ENCODE measurements at places on chromosomes 11 and 22. TPM values are rescaled to one million over a fixed set of nuclear protein-coding genes. Genes with fewer than 3 reads are reported as not detected.

GRCh38 chr22:50613291-50613981, 12.8 kb downstream of the MAPK8IP2 start:
- no peak overlapping the region for H3K4me3 ChIP-seq
- H3K27me3 ChIP-seq = peaks cover 40% of the 10 kb centered on the region
- peaks cover 6% of the 10 kb centered on the region for H3K4me1 ChIP-seq
- DNase-seq = peak; percentile 59
- H3K36me3 ChIP-seq = no peaks in the 10 kb centered on the region

DNA sequence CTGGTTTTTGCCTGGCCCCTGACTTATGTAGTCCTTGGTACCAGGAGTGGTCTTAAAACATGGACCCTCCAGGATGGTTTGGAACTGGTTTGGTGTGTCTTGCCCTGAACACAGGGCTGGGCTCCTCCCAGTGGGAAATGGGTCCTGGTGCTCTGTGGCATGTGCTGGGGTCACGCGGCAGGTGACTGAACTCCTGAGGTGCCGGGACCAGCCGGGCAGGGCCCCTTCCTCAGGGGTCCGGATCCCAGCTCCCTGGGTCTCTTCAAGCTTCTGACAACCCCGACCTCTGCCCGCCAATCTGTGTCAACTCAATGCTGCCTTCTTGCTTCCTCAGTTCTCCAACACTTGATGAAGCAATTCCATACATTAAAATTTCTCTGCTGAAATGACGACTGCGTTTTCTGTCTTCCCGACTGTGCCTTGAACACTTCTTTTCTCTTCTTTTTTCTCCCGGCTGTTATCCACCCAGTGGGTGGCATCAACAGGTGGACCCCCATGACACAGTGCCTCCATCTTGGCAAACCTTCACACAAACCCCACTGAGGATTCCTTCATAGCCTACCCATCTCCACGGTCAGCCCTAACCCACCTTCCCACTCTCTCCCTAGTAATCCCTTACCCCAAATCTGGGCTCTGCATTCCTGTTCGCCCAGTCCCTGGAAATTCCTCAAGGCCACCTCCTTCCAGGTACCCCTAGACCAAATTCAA, 4.4 kb downstream of the IFT27 start:
- DNase-seq = no peak
- no peak overlapping the region for H3K27ac ChIP-seq
- H3K36me3 ChIP-seq = no peaks in the 10 kb centered on the region
- no peak overlapping the region for H3K4me3 ChIP-seq
- H3K27me3 ChIP-seq = no peaks in the 10 kb centered on the region

DNA sequence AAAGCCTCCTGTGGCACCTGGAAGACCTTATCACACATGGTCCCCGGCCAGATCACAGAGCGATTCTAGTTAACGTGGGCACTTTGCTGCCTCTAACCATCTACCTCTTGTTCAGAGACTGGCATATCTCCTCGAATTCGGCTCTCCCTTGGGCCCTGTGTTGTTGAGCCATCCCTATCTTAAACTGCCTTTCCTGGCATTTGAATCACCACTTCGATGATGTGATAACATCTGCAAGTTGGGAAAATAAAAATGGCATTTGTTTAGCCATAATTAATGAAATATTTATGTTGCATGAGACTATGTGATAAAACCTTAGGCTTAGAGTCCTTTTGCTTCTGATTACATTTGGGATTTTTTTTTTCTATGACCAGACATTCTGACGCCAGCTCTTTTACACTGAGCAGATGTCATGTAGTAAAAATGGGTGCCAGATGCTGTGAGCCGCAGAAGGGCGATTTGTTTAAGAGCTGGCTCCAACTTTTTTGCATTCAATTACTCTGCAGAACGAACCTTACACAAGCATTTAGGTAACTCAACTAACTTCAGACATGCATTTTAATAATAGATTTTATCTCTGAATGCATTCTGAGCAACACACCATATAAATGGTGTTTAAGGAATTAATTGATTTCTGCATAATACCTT, 58.5 kb upstream of the PARVA start:
- no peaks in the 10 kb centered on the region for H3K36me3 ChIP-seq
- no peak for DNase-seq
- H3K27me3 ChIP-seq = no peaks in the 10 kb centered on the region
- H3K4me3 ChIP-seq = no peak overlapping the region

DNA sequence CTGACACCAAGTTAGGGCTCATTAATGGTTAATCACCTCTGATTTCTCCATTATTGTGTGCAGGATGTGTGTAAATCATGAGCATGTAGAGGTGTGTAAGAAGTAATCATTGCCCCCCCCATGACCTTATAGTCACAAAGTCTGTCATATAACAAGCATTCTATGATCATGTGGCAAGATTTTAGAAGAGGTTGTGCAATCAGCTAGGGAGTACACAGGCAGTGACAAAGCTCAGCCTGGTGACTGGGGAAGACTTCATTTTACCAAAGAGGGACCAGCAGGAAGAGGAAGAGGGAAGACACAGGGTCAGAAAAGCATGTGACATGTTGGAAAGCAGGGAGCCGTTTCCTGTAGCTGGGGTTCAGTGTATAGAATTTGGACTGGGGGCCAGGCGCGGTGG, 176.5 kb upstream of the LARGE1 start:
- peaks cover 9% of the 10 kb centered on the region for H3K27me3 ChIP-seq
- no peak overlapping the region for H3K27ac ChIP-seq
- H3K36me3 ChIP-seq = no peaks in the 10 kb centered on the region

Gene SNX15
- 38.2 TPM for total RNA-seq

Gene SLC22A6
- total RNA-seq = not detected

GRCh38 chr11:43989162-43989981, 46.9 kb downstream of the C11orf96 start:
- peaks cover 78% of the 10 kb centered on the region for H3K27me3 ChIP-seq
- no peak overlapping the region for H3K27ac ChIP-seq
- H3K4me3 ChIP-seq = no peak overlapping the region
- no peaks in the 10 kb centered on the region for H3K36me3 ChIP-seq
- no peaks in the 10 kb centered on the region for H3K4me1 ChIP-seq
- no peak for DNase-seq

DNA sequence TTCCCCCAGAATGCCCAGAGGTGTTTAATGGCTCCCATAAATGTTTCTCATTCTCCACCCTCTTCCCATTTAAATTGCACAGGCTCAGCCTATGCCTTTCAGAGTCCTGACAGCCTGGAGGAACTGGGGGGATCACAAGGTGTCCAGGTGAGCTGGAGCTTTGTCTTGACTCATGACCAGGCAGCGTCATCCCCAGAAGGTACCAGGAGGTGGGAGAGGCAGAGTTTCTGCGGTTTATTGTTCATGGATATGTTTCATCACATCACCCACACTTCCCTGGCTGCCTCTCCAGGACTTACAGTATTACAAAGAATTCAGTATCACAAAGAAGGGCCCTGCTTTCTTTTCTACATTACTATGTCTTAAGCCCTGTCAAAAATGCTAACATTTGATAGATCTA, 103.2 kb upstream of the GALNT18 start:
- DNase-seq = no peak
- no peaks in the 10 kb centered on the region for H3K4me1 ChIP-seq
- H3K4me3 ChIP-seq = no peak overlapping the region
- H3K27me3 ChIP-seq = peaks cover 26% of the 10 kb centered on the region
- H3K36me3 ChIP-seq = no peaks in the 10 kb centered on the region
- H3K27ac ChIP-seq = no peak overlapping the region

GRCh38 chr11:33052231-33052630, 12.9 kb downstream of the TCP11L1 start:
- no peak overlapping the region for H3K4me3 ChIP-seq
- H3K36me3 ChIP-seq = no peaks in the 10 kb centered on the region
- H3K27ac ChIP-seq = no peak overlapping the region
- no peaks in the 10 kb centered on the region for H3K4me1 ChIP-seq
- DNase-seq = no peak

GRCh38 chr11:62553080-62553838, 6.7 kb upstream of the AHNAK start:
- H3K27me3 ChIP-seq = no peaks in the 10 kb centered on the region
- 0 out of 2 replicates have a peak, but pooled peaks cover 5% of the 10 kb centered on the region for H3K36me3 ChIP-seq
- H3K4me3 ChIP-seq = peak overlapping the region; percentile 49
- H3K27ac ChIP-seq = peak overlapping the region; percentile 92
- peak; percentile 97 for DNase-seq

Gene TTLL1
- total RNA-seq = 7.8 TPM

- no peak overlapping the region for H3K27ac ChIP-seq
- no peak for DNase-seq
- no peak overlapping the region for H3K4me3 ChIP-seq
- no peaks in the 10 kb centered on the region for H3K36me3 ChIP-seq
- H3K4me1 ChIP-seq = no peaks in the 10 kb centered on the region
Observed at GRCh38 chr11:36412781-36413383, 97.2 kb downstream of the TRAF6 start.

DNA sequence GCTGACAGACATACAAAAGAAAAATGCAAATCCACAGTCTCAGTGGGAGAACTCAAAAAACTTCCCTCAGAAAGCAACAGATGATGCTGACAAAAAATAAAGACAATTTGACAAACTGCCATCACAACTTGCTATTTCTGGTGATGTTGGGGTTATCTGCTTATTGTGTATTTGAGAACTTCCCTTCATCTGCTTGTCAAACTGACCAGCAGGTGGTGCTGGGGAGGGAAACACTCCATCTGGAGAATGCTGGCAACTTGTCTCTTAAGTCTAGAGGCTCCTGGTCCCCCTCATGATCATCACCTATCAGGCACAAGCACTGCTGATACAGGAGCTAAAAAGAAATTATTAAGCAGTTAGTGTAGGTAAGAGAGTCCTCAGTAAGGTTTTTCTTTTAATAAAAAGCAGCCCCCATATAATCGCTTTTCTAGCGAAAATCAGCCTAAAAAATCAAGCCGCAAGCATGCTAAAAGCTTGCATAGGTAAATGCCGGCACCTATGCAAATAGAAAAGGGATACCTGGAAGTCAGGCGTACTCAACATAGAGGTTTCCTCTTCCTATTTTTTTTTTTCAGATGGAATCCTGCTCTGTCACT, 9.8 kb upstream of the FAM111B start:
- no peak for DNase-seq
- no peak overlapping the region for H3K4me3 ChIP-seq
- no peak overlapping the region for H3K27ac ChIP-seq
- H3K27me3 ChIP-seq = peaks cover 49% of the 10 kb centered on the region

Gene SLC17A6
- total RNA-seq = not detected

Gene GRIA4
- not detected for total RNA-seq

DNA sequence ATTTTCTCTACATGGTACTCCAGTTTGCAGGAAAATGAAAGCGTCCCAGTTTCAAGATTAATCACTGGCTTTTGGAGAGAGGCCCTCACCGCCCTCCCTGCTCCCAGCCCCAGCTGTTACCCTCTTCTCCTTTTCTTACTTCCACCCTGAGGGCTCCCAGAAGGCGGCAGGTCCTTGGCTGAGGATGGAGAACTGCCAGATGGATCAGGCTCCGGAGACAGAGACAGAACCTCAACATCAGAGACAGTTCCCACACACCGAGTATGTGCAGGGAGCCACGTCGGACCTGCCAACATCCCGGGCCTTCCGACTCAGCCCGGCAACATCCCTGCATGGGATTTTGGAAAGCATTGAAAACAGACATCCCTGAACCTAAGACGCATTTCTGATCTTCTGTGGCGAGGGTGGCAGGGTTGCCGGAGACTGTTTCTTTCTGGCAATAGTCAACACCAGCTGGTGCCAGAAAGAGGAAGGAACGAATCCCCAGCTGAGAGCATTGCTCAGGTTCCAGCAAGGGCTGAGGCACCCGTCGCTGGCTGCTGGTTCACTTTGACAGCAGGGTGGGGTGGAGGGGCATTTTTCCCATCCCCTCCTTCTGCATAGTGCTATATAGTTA, 467.1 kb downstream of the MIAT start:
- H3K27ac ChIP-seq = no peak overlapping the region
- DNase-seq = no peak
- no peaks in the 10 kb centered on the region for H3K27me3 ChIP-seq
- H3K4me3 ChIP-seq = no peak overlapping the region
- H3K4me1 ChIP-seq = peaks cover 32% of the 10 kb centered on the region

DNA sequence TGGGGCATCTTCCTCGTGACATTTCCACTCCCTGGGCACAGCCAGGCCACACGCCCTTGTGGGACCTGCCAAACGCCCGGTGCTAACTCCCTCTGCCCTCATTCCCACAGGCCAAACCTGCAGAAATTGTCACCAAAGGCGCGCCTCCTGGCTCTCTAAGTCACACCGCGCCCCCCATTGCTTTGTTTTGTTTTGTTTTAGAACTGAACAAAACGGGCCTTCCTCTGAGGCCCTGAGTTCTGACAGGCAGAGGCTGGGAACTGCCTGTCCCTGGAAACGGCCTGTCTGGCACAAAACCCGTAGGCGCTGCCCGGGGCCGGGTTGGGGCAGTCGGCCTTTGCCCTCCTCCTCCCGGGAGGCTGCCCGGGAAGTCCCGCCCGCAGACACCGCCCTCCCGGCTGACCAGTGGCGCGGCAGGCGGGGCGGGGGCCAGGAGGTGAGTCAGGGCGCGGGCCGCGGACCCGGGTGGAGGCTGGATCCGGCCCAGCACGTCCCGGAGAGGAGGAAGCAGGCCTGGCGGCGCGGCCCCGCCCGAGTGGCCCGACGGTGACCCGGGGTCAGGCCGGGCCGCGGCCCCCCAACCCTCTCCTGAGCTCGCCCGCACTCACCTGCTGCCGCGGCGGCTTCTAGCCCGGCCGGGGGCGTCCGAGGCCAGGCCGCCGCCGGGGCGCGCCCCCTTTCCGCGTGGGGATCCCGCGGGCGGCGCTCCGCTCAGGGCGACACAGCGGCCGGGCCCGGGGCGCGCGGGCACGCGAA, 465 bp downstream of the SUN2 start:
- peak overlapping the region; percentile 87 for H3K27ac ChIP-seq
- H3K27me3 ChIP-seq = no peaks in the 10 kb centered on the region
- peak; percentile 97 for DNase-seq
